ENCODE measurements at places on chromosomes 5 and 9.
A peak's percentile ranks its signal among the peaks of the same experiment; 100 is the strongest.

DNA sequence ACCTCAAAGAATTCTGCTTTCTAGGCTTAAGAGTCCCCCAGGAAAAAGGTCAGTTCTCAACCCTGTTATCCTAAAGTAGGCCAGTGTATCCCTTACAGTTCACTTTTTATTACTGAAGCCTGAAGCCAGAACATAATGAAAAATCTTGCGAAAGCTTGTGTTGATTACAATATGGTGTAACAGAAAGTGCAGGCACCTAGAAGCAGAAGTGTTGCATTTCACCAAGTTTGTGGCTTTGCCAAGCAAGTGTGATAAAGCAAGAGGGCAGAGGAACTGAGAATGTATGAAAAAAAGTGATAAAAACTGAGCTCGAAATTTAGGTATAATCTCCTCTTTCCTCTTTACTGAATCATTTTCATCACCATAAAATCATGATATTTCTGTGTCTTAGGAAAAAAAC lies 26.2 kb downstream of the AGTPBP1 start:
- peak; percentile 79 for DNase-seq

- DNase-seq: no peak
These were observed 6.5 kb upstream of the FAM81B start for GRCh38 chr5:95384485-95385213.

- DNase-seq: no peak
These were observed 183.7 kb downstream of the TAF11L14 start for GRCh38 chr5:17817990-17818389.

DNA sequence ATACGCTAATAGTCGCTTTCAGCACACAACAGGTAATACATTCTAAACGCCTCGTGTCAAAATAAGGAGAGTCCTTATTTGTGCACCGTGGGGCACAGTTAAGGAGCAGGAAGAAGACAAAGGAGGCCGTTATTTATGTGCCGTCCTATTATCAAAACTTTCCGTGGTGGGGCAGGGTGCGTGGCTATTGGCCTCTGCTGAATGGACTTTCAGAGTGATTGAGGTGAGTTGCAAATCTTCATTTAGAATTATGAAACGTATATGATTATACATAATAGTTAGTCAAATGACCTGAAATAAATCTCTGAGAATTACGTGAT lies 833 bp downstream of the C5orf24 start:
- no peak for DNase-seq

DNA sequence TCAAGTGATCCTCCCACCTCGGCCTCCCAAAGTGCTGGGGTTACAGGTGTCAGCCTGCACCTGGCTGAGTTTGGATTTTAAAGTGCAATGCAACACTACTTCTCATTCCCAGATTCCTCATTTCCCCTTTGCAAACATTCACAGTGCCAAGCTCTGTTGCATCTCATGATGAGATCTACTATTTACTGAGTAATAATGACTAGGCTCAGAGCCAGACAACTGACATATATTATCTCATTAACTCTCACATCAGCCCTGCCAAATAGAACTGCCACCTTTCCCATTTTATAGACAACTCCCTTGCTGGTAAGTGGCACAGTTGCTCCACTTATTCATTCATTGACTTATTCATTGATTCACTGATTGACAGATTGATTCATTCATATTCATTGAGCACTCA lies 7.0 kb downstream of the PDE6A start:
- DNase-seq: no peak

GRCh38 chr9:744046-744712 lies 97.3 kb upstream of the DMRT1 start:
- DNase-seq: no peak

DNA sequence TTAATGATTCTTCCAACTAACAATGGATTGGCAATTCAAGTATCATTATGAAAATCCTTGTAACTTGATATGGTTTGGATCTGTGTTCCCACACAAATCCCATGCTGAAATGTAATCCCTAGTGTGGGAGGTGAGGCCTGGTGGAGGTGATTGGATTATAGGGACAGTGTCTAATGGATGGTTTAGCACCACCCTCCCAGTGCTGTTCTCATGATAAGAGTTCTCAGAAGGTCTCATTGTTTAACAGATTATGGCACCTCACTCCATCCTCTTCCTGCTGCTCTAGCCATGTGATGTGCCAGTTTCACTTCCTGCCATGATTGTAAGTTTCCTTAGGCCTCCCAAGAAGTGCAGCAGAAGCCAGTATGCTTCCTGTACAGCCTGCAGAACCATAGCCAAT lies 1116.2 kb upstream of the EDIL3 start:
- DNase-seq: no peak

GRCh38 chr5:597871-598563 lies 14.1 kb upstream of the CEP72 start:
- no peak for DNase-seq

All from inflammatory macrophage (primary cell).